ENCODE measurements at places on chromosomes 6 and 20.

DNA sequence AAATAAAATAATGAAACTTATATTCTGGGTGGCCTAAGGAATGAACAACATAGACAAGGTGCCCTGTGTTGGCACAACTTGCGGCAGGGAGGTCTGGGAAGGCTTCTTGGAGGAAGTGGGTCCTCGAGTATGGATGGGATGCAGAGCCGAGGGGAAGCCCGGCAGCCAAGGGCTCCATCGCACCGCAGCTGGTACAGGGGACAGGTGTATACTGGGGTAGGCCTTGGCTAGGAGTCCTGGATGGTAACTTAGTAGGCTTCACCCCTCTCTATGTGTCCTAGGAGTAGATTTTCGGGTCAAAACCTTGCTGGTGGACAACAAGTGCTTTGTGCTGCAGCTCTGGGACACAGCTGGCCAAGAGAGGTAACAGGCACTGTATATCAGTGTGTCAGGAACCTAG is 28.0 kb downstream of the RAB44 start:
- DNase-seq = no peak

GRCh38 chr6:894274-894673 is 201.3 kb upstream of the EXOC2 start:
- no peak for DNase-seq

- no peak for DNase-seq
Measured at GRCh38 chr6:159875194-159875593, 15.6 kb upstream of the MAS1 start.

- DNase-seq = peak; percentile 53
Measured at GRCh38 chr20:33915726-33916331, 77.9 kb upstream of the RALY start.

DNA sequence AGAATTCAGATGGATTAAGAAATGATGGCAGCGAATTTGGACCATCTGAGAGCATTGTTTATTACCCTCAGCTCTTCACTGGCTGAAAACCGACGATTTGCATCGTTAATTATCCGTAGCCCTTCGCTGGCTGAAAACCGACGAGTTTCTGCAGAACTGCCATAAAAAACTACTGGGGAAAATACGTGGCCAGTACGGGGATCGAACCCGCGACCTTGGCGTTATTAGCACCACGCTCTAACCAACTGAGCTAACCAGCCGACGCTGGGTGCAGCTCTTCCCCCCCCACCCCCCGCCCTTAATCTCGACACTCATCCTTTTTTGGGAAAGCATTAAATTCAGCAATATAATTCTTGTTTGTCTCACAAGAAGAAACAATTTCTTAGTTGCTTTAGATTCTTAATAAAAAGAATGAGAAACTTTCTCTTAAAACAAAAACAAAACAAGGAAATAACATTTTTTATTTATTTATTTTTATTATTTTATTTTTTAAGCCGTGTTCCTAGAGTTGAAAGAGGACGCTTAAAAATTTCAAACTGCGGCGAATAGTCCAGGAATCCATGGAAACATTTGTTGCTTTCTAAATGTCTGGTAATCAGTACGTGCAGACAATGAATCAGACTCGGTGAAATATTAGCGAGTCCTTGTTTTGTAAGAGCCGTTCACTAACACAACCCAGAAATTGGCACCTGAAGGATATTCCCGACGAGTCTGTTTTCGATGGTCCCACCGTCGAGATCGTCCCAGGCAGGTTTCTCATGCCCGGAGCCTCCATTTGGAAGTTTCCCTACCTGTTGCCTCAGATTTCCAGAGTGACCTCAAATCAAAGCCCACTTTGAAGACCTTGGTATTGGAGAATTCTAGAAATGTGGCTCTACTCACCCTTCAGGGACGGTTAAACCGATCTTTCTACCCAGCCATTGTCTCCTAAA is 27.8 kb downstream of the PRSS16 start:
- no peak for DNase-seq

DNA sequence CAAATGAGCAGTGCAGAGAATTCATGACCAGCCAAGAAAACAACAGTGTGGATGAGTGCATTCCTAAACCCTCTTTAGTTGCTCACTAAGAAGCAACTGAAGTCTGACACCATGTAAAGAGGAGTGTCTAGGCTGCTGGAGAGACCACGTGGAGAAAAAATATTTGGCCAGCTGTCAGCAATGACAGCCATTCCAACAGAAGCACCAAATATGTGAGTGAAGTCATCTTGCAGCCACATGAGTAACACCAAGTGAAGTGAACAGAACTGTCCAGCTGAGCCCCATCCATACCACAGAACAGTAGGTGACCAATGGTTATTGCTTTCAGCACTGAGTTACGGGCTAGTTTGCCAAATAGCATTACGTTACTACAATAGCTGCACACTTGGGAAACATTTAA is 89.4 kb downstream of the TBXT start:
- DNase-seq = no peak

DNA sequence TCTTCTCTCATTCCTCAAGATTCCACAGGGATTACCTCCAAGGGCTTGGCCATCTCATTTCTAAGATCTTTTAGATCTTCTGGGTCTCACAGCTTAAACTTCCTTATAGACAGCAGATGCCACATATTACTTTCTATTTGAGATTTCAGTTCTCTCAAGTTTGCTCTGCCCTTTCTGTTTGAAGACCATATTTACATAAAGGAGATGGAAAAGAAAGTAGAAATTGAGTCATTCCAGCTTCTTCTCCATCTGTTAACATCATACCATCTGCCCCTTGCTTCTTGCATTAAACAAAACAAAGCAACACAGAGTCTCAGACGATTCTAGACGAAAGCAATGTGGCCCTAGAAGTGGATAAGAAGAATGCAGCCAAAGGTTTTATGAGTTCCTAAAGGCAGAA is 203.4 kb downstream of the TTLL2 start:
- no peak for DNase-seq

DNA sequence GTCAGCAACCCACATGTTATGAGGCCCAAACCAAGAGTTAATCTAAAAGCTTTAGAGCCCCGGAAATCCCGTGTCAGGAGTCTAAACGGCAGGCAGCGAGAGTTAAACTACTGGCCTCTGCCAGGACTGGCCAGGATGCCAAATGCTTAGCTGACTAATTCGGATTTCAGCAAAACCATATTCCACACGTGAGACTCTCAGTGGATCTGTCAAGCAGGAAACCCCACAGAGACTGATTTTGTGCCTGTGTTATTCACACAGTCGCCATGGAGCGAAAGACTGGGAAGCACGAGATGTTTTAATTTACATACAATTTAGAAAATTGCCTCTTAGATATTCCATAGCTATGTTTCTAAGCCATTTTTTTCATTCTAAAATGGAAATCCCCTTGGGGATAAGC is 152.9 kb downstream of the RNASET2 start:
- DNase-seq = no peak

All from activated naive CD8-positive, alpha-beta T cell treated with anti-CD3 and anti-CD28 coated beads for 36 hours (primary cell).